Activated naive CD4-positive, alpha-beta T cell (primary cell): ENCODE measurements at places on chromosomes 3 and 15.
A peak's percentile ranks its signal among the peaks of the same experiment; 100 is the strongest.

GRCh38 chr3:4850928-4851265 is 128.3 kb upstream of the BHLHE40 start:
- DNase-seq, result no peak

DNA sequence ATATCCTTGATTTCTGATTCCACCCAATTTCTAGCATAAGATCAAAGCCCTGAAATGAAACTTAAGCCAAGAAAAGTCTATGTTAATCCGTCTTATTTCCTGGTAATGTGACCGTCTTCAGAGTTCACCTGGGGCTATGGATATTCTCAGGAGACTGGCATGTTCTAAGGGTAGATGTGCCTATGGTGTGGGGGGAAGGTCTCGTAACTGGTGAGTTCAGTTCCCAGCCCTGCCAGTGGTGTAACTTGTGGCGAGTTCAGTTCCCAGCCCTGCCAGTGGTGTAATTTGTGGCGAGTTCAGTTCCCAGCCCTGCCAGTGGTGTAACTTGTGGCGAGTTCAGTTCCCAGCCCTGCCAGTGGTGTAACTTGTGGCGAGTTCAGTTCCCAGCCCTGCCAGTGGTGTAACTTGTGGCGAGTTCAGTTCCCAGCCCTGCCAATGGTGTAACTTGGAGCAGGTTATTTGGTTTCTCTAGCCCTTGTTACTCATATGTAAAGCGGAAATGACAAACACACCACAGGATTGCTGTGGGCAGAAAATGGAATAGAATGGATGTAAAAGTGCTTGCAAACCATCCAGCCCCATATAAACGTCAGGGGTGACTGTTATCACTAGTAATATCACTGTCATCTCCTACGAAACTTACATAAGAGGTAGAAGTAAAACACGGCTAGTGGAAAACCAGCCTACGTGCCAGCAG is 30.4 kb downstream of the SLC51A start:
- DNase-seq, result no peak

- DNase-seq, result no peak
Observed at GRCh38 chr15:60419753-60420152, 22.0 kb upstream of the ANXA2 start.

DNA sequence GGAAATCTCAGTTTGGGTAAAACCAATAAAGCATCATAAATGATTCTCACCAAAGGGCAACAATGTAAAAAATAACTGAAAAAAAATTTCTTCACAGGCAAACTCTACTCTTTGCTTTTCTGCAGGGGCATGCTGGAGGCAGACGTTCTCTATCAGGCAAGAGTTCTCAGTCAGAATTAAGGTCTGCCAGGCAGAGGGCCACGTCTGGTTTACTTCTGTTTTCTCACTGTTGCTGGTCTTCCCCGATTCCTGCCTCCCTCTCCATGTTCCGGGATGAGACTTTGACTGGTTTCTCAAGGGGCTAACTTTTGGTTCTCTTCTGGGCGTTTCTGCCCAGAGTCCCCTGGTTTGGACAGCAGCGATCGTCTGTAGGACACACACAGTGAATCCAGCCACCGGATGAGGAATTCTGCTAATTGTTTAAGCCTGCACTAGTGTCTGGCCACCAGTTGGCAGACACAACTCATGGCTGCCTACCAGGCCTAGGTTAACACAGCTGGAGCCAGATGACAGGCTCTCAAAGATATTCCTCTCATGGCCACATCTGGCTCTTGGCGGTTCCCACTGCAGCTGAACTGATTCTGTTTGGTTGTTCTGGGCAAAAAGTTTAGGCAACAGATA is 273.1 kb downstream of the FOXP1 start:
- DNase-seq, result no peak

GRCh38 chr3:192831111-192831644 is 86.5 kb downstream of the MB21D2 start:
- no peak for DNase-seq

- no peak for DNase-seq
Observed at GRCh38 chr15:43433165-43433564, 59.8 kb downstream of the TP53BP1 start.

GRCh38 chr15:77554306-77555080 is 78.2 kb downstream of the LINGO1 start:
- DNase-seq, result no peak

DNA sequence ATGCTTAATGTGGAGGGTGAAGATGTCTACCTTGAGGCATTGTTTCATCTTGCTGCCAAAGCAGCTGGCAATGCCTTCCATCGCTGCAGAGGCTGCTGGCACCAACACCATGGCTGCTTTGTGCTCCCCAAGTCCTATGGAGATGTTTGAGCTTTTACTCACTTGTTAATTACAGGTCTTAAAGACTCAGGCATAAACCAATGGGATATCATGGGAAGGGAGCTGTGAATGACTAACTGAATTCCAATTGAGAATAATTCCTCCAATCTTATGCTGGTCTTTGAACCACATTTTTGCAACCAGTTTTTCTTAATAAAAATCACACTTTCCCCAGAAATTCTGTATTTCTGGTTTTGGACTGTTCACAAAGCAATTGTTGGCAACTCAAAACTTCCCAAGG is 762.0 kb downstream of the GBE1 start:
- no peak for DNase-seq

DNA sequence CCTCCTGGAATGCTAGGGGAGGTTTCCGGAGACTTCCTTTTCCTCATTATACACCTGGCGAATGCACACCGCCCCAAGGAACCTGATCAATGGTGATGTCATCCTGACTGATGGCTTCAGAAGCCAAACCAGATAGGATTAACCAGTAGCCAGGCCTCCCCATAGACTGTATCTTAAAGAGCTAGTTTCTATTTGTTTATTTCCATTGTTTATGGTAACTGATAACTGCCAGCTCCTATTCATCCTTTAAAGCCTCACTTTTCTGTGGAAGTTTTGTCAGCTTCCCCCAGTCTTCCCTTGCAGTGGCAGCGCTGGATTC is at the start of gene MKRN2OS:
TSS of gene MKRN2OS (minus strand) at position 27 of the 319 bp plus-strand sequence. CDS start 35 bp downstream, outside the sequence.
- DNase-seq, result no peak

- no peak for DNase-seq
Observed at GRCh38 chr3:135911110-135911509, 54.4 kb upstream of the PPP2R3A start.

- DNase-seq, result no peak
Observed at GRCh38 chr3:158569794-158570193, 1.2 kb upstream of the MLF1 start.

DNA sequence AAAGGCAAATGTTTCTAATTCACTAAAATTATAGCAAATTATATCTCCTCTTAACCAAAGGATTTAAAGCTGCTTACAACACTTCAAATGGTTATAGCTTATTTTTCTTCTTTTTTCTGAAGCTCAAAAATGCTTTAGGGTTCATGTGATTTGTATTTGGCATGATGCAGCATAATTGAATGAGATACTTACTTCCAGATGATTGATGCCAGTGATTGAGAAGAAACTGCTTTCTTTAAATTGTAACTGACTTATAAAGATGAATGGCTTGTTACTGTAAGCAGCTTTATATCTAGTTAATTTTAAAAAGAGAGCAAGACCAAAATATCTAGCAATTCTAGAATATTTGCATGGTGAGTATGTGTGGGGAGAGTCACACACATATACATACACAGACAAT is 270.7 kb upstream of the THRB start:
- DNase-seq, result no peak

GRCh38 chr15:78347586-78348543 is 7.7 kb downstream of the CRABP1 start:
- no peak for DNase-seq

DNA sequence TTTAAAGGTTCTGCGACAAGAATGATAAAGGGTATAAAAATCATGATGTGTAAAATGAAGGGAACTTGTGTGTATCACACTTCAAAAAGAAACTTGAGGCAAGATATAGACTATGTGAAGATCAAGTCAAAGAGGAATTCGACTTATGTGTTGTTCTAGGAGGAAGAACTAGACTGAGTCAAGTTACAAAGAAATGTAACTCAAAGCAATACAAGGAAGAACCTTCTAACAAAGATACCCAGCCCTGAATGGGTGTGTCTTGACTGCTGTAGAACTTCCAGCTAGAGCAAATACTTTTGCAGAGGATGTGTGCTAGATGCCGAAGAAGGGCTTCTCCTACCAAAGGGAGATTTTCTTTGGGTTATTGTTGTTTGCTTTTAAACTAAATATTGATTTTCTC is 2.4 kb downstream of the SLC49A4 start:
- no peak for DNase-seq

GRCh38 chr3:9346141-9346540 is 16.7 kb upstream of the THUMPD3 start:
- no peak for DNase-seq

DNA sequence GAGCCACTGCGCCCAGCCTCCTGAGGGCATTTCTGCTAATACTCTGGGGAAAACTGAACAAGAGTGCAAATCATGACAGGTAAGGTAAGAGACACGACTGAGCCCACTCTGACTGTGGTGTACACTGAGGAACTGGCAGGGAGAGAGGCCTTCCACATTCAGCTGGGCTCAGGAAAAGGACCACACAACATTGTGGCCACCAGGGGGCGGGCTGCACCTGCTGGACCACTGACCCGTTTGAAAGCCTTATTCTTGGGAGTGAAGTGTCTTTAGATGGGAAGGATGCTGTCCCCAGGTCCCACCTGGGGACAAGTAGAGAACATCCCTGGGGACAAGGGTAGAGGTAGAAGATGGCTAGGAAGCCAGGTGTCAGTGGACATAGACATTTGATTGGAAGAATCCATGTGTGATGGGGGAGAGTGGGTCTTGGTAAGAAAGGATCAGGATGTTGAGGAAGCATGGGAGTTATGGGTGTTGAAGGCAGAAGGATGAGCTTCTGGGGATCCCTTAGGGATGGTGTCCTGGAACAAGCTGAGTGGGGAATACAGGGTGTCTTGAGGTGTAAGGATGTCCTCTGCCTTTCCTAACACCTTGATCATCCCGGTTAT is 6.2 kb upstream of the CTDSPL start:
- peak; percentile 67 for DNase-seq

DNA sequence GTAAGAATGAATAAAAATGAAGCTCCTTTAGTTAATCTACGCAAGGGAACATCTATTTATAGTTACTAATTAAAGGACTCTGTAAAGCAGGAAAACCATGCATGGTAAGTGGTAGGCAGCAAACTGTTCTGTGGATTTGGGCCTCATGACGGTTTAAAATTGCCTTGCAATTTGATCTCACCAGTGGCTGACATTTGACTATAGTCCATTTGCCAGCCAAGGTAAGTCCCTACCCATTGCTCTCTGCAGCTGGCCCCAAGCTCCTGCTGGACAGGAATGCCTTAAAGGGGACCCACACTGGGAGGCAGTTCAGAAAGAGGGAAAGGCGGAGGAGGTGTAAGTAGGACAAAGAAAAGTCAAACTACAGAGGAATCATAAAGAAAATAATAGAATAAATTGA is 203.3 kb downstream of the PLCL2 start:
- no peak for DNase-seq

GRCh38 chr15:67150023-67150860 is 84.8 kb downstream of the SMAD3 start:
- no peak for DNase-seq

DNA sequence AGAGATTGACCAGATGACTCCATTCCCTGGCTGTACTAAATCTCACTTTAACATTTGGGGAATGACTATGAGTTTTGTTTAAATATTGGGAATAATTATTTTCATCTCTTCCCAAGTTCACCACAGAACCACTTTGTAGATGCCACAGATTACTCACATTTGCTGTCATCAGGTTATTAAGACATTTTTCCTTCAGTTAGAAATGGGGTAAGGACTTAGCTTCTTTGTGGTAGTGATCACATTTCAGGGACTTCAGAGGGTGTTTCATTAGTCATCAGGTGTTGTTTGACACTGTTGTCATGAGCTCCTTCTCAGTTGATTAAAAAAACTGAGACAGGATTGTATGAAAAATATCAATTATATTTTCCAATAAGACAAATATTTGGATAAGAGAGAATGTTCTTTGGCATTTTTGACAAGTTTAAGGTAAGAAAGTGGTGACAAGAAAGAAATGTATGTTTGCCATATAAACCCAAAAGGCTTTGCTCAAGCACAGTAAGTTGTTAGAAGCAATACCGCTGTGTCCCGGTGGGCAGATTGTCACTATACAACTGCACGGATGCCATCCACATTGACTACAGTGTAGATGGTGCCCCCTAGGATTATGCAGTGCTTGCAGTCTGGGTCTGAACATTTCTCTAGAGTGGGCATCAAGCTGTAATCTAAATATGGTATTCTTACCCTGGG is 22.3 kb downstream of the FBXL2 start:
- DNase-seq, result no peak

GRCh38 chr3:194014756-194015155 is 121.2 kb upstream of the HES1 start:
- DNase-seq, result no peak

DNA sequence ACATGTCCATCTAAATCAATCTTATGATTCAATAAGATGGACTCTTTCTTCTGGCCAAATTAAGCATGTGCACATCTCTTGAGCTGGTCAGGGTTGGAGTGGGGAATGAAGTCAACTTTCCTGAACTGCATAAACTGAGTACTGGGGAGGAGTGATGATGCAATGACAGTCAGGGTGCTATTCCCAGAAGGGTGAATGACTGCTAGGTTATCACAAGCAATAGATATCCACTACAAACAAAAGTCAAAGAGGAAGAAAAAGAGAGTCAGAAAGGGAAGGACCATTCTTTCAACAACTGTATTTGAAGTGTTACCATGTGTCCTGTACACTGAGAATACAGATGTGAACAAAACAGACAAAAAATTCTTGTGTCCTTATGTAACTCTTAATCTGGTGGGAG is 70.0 kb downstream of the ALCAM start:
- no peak for DNase-seq

- no peak for DNase-seq
Observed at GRCh38 chr15:29114221-29115092, 155.2 kb downstream of the NSMCE3 start.

DNA sequence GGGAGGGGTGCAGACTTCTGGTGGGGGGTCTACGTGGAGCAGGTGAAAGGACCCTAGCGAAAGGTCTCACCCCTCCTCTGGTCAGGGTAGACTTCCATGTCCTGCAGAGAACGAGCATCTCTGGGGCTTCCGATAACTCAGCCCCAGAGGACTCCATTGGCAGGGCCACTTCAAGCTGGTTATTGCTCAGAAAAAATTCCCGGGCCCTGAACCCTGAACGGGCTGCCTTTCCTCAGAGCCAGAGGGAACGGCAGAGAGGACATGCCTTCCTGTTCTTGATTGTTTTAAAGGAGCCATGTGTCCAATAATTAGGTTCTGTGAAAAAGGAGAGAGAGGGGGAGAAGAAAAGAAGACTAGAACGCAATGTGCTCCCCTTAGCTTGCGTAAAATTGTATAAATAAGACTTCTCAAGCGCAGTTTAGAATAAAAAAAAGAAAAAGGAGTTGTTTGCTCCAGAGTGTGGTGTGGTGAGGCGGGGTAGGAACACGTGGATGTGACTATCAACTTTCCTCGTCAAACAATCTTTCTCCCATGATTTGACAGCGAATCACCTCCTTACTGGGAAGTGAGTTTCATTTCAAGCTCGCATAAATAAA is 193.4 kb upstream of the UBE2E1 start:
- no peak for DNase-seq

DNA sequence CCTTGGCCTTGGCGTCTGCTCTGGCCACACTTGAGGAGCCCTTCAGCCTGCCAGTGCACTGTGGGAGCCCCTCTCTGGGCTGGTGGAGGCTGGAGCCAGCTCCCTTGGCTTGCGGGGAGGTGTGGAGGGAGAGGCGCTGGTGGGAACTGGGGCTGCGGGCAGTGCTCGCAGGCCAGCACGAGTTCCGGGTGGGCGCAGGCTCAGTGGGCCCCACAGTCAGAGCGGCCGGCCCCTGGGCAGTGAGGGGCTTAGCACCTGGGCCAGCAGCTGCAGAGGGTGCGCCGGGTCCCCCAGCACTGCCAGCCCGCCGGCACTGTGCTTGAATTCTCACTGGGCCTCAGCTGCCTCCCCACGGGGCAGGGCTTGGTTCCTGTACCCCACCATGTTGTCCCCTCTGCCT is 68.7 kb upstream of the KCNAB1 start:
- DNase-seq, result no peak

- no peak for DNase-seq
Observed at GRCh38 chr15:76354823-76355440, 18.4 kb downstream of the ISL2 start.
